Activated T-cell treated with anti-CD3 and anti-CD28 coated beads, Interleukin-2, amount 50 U/mL, for 24 hours (primary cell): ENCODE measurements at places on chromosomes 7 and 10.

DNA sequence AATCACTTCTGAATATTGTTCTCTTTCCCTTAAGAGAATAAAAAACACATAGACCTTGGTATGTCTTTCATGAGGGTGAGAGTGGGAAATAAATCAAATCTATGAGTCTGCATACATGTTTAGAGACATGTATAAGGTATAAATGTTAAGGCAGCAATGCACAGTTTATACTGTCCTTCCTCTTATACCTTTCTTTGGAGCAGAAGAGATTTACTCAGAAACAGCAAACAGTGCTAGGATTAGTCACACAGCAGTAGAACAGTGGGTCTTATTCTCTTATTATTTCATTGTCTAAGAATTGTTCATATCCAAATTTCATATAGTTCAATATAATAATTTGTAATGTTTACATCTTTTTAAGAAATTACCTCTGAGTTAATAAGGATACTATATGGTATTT, 126.7 kb upstream of the TMEM196 start:
- H3K36me3 ChIP-seq: no peaks in the 10 kb centered on the region
- H3K27me3 ChIP-seq: no peaks in the 10 kb centered on the region
- H3K27ac ChIP-seq: no peak overlapping the region
- H3K4me3 ChIP-seq: no peak overlapping the region

- H3K36me3 ChIP-seq: peaks cover 23% of the 10 kb centered on the region
- no peak overlapping the region for H3K27ac ChIP-seq
- peaks cover 20% of the 10 kb centered on the region for H3K4me1 ChIP-seq
- peaks cover 9% of the 10 kb centered on the region for H3K27me3 ChIP-seq
- DNase-seq: peak; percentile 76
Observed at GRCh38 chr7:128869138-128869943, 6.7 kb downstream of the ATP6V1F start.

- no peaks in the 10 kb centered on the region for H3K27me3 ChIP-seq
- DNase-seq: no peak
- no peak overlapping the region for H3K27ac ChIP-seq
- H3K4me3 ChIP-seq: no peak overlapping the region
Observed at GRCh38 chr10:84172467-84173356, 889 bp upstream of the GPR15LG start.

GRCh38 chr10:86706401-86706841, 38.1 kb downstream of the LDB3 start:
- H3K27ac ChIP-seq: no peak overlapping the region
- H3K27me3 ChIP-seq: no peaks in the 10 kb centered on the region
- no peaks in the 10 kb centered on the region for H3K36me3 ChIP-seq
- no peak overlapping the region for H3K4me3 ChIP-seq
- no peak for DNase-seq
- peaks cover 11% of the 10 kb centered on the region for H3K4me1 ChIP-seq

- no peaks in the 10 kb centered on the region for H3K4me1 ChIP-seq
- no peaks in the 10 kb centered on the region for H3K27me3 ChIP-seq
- no peak for DNase-seq
- H3K36me3 ChIP-seq: no peaks in the 10 kb centered on the region
- H3K4me3 ChIP-seq: no peak overlapping the region
Observed at GRCh38 chr10:114319406-114320248, 80.6 kb downstream of the VWA2 start.

DNA sequence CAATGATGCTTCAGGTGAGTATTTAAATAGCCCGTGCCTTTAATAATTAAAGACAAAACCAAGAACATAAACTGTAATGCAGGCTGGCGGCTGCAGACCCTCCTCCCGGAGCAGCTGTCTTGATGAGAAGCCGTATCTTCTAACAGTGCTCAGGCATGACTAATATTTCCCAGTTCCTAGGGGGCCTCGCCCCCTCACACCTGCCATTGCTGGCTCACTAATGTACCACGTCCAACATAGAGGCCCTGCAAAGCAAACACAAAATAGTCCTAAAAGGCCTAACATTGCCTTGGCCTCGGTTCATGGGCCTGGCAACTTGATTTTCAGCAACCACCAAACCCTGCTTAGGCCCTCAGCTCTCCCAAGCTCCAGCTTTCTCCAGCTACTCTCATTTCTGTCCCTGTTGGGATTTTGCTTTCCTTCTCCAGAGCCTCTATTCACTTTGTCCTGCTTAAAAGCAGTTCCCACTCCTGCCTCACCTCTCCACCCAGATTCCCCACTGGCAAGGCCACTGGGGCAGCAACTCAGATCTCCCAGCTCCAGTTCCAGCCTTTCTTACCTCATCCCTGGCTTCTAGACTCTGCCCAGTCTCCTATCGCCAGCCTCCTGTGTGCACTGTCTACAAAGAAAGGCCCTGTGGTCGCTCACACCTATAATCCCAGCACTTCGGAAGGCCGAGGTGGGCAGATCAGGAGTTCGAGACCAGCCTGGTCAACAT, 16.2 kb downstream of the SORBS1 start:
- no peak for DNase-seq
- no peaks in the 10 kb centered on the region for H3K36me3 ChIP-seq

GRCh38 chr7:30433082-30433481, 45.5 kb downstream of the NOD1 start:
- no peak for DNase-seq
- H3K36me3 ChIP-seq: peaks cover 74% of the 10 kb centered on the region
- H3K27ac ChIP-seq: no peak overlapping the region
- H3K27me3 ChIP-seq: no peaks in the 10 kb centered on the region

GRCh38 chr7:7908622-7909145, 59.9 kb upstream of the GLCCI1 start:
- H3K4me1 ChIP-seq: peaks cover 4% of the 10 kb centered on the region
- no peak overlapping the region for H3K27ac ChIP-seq
- no peaks in the 10 kb centered on the region for H3K36me3 ChIP-seq
- no peaks in the 10 kb centered on the region for H3K27me3 ChIP-seq
- no peak for DNase-seq
- H3K4me3 ChIP-seq: no peak overlapping the region

- no peaks in the 10 kb centered on the region for H3K4me1 ChIP-seq
- no peak overlapping the region for H3K4me3 ChIP-seq
- DNase-seq: no peak
- no peaks in the 10 kb centered on the region for H3K27me3 ChIP-seq
- H3K27ac ChIP-seq: no peak overlapping the region
Observed at GRCh38 chr7:116087291-116087690, 56.7 kb upstream of the TFEC start.

- H3K4me3 ChIP-seq: no peak overlapping the region
- H3K27me3 ChIP-seq: no peaks in the 10 kb centered on the region
- H3K27ac ChIP-seq: no peak overlapping the region
- H3K4me1 ChIP-seq: no peaks in the 10 kb centered on the region
Observed at GRCh38 chr7:77649716-77650349, 46.4 kb upstream of the RSBN1L start.

DNA sequence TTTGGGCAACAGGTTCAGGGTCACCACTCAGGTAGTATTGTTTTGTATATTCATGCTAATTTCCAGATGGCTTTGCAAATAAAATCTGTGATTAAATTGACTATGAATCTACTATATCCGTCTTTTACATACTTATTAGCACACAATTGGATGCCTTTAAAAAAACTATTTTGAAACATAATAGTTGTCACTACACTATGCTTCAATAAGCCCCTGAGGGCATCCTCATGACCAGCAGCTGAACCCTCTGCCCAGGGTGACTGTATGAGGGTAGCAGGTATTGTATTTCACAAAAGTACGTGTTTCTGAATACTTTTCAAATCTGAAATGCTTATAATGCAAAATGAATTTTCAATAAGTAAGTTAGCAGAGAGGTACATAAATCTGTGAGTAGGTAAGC, 97.3 kb downstream of the DNAH11 start:
- peaks cover 19% of the 10 kb centered on the region for H3K27me3 ChIP-seq
- DNase-seq: no peak
- no peak overlapping the region for H3K27ac ChIP-seq

GRCh38 chr7:7943951-7944350, 24.6 kb upstream of the GLCCI1 start:
- H3K4me1 ChIP-seq: peaks cover 24% of the 10 kb centered on the region
- DNase-seq: no peak
- H3K27me3 ChIP-seq: no peaks in the 10 kb centered on the region
- H3K4me3 ChIP-seq: peak overlapping the region; percentile 49

DNA sequence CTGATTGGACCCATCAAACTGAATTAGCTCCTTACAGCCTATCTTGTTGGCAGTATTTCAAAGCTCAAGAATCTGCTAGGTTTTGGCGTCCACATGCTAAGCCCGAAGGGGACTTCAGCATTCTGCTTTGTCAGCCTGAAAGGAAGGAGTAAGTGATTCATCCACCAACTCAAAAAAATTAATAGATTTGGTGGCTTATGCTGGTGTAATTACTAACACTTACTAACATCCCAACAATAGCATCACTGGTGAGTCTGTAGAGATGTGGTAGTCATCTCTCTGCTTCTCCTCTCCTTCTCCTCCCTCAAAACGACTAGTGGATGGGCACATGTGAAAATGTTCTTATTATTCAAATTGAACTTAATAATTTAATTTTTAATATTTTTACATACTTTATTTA, 53.8 kb upstream of the EGR2 start:
- peak overlapping the region; percentile 12 for H3K27ac ChIP-seq
- no peak overlapping the region for H3K4me3 ChIP-seq
- H3K4me1 ChIP-seq: peaks cover 43% of the 10 kb centered on the region
- no peak for DNase-seq
- H3K27me3 ChIP-seq: peaks cover 17% of the 10 kb centered on the region

DNA sequence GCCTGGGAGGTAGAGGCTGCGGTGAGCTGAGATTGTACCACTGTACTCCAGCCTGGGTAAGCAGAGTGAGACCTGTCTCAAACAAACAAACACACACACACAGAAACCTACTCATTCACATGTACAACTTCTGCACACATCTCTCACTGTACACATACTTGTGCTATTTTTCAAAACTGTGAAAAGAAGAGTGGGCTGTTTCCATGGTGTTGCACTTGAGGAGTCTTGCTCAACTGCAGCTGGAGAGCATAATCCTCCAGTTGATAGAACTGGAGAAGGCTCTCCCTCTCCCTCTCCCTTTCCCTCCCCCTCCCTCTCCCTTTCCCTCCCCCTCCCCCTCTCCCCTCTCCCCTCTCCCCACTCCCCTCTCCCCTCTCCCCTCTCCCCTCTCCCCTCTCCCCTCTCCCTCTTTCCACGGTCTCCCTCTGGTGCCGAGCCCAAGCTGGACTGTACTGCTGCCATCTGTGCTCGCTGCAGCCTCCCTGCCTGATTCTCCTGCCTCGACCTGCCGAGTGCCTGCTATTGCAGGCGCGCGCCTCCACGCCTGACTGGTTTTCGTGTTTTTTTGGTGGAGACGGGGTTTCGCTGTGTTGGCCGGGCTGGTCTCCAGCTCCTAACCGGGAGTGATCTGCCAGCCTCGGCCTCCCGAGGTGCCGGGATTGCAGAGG, 43.7 kb upstream of the DLD start:
- H3K27me3 ChIP-seq: no peaks in the 10 kb centered on the region
- DNase-seq: no peak
- H3K4me1 ChIP-seq: no peaks in the 10 kb centered on the region
- H3K4me3 ChIP-seq: no peak overlapping the region
- H3K27ac ChIP-seq: no peak overlapping the region
